ENCODE measurements at places on chromosomes 1 and 21.

DNA sequence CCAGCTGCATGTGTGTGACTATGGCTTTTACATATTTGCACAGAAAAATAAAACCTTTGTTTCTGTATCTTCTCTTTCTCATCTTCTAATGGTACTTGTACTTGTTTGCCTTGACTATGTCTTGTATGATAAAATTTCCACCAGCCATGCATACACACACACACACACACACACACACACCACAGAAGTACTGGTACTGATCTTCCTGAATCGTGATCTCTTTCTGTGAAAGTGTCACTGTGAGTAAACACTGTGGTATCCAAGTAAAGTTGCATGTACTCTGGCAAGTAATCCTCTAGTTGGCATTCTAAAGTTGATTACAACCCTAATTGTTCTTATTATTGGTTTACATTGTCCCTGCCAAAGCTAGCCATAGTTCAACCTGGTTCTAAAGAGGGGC is 176.7 kb downstream of the CRB1 start:
- no peak for DNase-seq

- DNase-seq = no peak
Measured at GRCh38 chr21:45386336-45386727, 18.6 kb upstream of the COL18A1 start.

DNA sequence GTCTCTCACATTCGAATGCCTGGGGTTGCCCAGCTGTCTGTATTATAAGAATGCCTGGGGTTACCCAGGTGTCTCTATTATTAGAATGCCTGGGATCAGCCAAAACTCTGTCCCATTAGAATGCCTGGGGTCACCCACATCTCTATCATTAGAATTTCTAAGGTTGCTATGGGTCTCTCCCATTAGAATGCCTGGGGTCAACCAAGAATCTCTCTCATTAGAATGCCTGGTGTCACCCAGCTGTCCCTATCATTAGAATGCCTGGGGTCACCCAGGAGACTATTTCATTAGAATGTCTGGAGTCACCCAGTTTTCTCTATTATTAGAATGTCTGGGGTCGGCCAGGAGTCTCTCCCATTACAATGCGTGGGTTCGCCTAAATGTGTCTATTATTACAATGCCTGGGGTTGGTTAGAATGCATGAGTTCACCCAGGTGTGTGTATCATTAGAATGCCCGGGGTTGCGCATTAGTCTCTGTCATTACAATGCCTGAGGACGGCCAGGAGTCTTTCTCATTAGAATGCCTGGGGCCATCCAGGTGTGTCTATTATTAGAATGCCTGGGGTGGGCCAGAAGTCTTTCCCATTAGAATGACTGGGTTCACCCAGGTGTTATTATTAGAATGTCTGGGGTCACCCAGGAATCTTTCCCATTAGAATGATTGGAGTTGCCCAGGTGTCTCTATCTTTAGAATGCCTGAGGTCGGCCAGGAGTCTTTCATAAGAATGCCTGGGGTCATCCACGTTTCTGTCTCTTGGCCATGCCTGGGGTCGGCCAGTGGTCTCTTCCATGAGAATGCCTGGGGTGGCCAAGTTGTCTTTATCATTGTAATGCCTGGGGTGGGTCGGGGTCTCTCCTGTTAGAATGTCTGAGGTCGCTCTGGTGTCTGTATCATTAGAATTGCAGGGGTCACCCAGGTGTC is 59.6 kb downstream of the RNF187 start:
- no peak for DNase-seq

DNA sequence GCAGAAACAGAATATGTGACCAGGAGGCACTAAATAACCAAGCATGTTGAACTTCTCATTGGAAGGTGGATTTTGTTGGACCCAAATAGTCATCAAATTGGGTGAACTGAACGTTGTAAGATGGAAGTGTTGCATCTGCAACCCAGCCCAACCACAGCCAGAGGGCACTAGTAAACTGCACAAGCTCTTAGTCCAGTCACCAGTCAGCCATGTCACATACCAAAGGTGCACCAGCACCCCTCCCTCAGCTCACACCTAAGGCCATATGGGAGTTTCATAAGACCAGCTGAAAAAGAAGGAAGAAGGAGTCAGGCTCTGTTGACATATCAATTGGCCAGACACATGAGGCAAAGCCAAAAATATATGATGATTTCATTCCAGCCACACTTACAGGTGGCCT is 481.7 kb upstream of the NR5A2 start:
- DNase-seq = peak; percentile 9

DNA sequence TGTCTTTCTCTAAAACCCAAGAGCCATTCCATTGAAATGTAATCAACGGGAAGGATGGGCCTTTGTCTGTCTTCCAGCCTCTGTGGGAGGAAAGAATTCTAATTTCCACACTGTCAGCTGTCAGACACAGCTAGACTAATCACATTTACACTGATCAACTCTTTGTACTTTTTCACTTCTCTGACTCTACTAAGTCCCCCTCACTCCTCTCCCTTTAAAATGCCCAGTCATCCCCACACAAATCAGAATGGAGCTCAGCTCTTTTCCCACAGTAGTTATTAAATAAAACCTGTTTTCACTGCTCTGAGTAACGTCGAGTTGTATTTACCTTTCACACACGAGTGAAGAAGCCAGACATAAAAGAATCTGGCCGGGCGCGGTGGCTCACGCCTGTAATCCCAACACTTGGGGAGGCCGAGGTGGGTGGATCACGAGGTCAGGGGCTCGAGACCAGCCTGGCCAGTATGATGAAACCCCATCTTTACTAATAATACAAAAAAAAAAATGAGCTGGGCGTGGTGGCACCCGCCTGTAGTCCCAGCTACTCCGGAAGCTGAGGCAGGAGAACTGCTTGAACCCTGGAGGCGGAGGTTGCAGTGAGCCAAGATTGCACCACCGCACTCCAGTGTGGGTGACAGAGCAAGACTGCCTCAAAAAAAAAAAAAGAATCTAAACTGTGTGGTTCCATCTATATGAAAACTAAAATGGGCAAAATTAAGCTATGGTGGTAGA is 13.3 kb downstream of the ZBTB8OS start:
- no peak for DNase-seq

DNA sequence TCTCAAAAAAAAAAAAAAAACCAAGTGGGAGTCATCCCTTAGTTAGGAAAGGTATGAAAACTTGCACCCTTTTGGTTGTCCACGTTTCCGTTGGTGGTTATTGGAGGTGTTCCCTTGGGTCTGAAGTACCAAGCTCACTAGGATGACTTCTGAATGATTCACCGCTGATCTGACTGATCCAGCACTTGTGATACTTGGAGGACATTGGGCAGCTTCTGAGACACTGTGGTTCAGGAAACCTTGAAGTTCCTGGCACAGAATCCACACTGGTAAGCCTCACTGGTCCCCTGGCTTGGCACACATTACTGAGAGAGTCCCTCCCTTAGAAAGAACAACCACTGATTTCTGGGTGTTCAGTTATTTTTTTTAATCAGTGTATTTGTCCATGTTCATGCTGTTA is 91.9 kb downstream of the RYR2 start:
- DNase-seq = no peak

DNA sequence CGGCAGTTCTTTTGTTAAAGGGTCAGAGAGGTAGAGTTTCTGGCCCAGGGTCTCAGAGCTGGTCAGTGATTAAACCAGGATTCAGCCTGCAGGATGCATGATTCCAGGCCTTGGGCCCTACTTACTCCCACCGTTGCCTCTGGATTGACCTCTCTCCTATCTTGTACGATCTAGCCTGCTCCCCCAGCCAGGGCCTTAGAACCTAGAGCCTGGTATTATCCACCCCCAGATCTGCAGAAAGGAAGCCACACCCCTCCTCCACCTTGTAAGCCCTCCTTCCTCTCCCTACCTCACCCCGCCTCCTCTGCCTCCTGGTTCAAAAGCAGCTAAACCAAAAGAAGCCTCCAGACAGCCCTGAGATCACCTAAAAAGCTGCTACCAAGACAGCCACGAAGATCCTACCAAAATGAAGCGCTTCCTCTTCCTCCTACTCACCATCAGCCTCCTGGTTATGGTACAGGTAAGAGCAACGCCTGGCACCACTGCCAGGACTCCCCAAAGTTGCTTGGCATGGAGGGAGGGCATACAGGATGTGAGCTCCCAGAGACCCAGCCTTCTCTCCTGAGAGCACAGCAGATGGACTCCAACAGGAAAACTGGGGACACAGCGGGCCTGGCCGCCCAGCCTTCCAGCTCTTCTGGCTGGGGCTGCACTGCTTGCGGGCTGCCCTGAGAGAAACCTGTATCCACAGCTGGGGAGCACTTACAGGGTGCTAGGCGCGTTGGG is at the start of gene CD52:
Gene CD52, plus strand, starts transcription at position 347 of the 726 bp plus-strand sequence. Its CDS starts 60 bp downstream, at position 407.
- DNase-seq = peak; percentile 63

GRCh38 chr1:84889437-84889836 is 3.6 kb downstream of the LPAR3 start:
- no peak for DNase-seq

DNA sequence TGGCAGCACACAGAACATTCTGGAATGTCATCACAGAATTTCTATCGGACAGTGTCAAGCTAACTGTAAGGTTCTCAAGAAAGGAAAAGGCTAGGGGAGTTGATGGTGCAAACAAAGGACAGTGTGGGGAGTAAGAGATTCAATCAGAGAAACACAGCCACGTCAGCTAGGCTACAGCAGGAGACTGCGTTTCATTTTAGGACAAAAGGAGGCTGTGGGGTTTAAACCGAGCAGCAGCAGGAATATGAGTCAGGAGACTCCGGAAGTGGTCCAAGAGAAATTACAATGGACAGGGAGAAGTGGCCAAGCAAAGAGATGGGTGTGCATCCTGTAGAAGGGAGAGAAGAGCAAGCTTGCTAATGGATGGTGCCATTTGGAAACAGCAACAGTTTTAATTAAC is 37.4 kb upstream of the C1orf198 start:
- no peak for DNase-seq

DNA sequence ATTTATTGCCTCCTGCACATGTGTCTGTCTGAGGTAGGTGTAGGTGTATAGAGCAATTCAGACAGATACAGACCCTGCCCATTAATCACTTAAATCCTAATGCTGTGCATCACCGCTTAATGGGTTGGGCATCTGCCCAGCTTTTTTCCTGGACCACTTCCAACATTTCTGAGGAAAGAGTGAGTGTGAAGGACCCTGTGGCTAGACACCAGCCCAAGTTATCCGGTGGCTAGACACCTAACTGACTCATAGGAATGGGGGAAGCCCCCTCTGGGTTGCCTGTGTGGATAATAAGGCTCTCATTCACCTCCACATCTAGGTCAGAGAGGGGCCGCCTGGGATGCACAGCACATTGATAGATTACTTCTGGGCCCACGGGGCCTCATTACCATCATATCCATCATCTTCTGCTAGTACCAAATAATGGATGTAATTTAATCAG is 121.1 kb upstream of the RAVER2 start:
- DNase-seq = no peak

DNA sequence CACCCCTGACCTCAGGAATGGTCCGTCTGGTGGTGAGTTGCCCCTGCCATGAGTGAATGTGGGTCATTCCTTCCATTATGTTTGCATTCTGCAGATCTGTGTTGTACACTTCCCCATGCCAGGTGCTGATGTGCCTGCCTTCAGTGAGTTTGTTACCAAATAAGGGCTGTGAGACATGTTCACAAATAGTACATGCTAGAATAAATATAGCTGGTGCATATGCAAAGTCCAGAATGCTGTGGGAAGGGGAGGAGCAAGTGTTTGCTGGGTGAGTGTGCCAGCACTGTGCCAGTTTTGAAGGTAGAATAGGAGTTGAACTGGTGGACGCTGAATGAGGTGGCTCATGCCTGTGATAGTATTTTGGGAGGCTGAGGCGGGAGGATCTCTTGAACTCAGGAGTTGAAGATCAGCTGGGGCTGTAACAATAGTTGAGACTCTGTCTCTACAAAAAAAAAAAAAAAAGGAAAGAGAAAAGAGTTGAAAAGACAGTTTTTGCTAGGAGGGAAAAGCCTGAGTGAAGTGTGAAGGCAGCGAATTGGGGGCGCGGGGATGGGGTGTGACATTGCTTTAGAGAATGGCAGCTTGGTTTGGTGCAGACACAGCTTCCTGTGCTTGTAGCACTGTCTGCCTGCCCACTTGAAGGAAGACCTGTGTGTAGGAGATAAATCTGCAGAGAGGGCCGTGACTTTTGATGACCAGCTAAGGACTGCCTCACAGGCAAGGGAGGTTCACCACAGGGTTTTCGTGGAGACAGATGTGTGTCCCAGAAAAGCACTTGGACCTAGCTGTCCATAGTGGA is 61.1 kb downstream of the LGR6 start:
- no peak for DNase-seq

DNA sequence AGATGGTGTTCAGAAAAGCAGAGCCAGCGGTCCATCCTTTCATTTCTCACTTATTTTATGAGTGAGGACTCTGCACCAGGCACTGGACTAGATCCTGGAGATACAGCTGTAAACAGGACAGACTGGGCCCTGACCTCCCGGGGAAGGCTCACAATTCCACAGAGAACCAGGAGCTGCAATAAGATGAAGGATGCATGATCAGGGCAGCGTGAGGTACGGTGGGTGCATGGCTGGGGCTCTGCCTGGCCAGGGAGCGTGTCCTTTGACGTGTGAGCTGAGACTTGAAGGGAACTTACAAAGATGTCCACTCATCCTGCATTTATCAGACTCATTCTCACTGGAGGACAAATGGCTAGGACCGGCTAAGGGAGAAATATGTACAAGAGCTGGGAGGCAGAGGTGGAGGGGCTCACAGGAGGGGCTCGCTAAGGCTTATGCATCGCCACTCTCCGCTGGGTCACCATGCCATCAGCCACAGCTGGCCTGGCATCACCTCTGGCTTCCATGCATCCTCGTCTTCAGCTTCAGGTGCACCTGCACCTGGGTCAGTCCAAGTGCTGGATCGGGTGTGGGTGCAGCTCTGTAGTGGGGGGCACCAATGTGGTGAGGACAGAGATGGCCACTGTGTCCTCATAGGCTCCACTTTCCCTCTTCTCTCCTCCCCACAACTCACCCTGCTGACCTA is 213.9 kb downstream of the TOMM20 start:
- no peak for DNase-seq

DNA sequence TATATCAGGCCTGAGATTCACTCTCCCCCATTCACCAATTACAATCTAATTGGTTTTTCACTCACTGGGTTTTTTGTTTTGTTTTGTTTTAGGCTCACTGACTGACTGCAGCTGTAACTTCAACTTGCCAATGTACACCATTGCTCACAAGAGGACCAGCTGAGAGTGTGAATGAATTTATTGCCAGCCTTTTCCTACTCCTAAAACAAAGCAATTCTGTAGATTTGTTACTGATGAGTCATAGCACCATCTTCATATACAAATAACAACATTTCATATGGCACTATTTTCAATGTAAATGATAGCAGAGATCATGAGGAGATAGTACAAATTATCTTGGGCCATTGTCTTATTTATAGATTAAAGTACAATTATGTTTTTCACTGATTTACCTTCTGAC is 76.0 kb upstream of the DPYD start:
- no peak for DNase-seq

GRCh38 chr1:26145041-26145959 is 13.6 kb upstream of the FAM110D start:
- DNase-seq = peak; percentile 51
